Thyroid gland (tissue), 4 donors: ENCODE measurements at places on chromosomes 4 and X. TPM values are rescaled to one million over a fixed set of nuclear protein-coding genes. Genes with fewer than 3 reads are reported as not detected.

The AFF2 gene
- 6.5 TPM for total RNA-seq

The ARSJ gene
- 3.4 TPM for total RNA-seq

The ASB9 gene
- 3.0 TPM for total RNA-seq

The RAI2 gene
- 13.4 TPM for total RNA-seq

The UGT2B17 gene
- total RNA-seq: not detected

GRCh38 chrX:71652405-71652804 lies 14.9 kb upstream of the LOC101059915 start:
- peak; percentile 52 for DNase-seq

DNA sequence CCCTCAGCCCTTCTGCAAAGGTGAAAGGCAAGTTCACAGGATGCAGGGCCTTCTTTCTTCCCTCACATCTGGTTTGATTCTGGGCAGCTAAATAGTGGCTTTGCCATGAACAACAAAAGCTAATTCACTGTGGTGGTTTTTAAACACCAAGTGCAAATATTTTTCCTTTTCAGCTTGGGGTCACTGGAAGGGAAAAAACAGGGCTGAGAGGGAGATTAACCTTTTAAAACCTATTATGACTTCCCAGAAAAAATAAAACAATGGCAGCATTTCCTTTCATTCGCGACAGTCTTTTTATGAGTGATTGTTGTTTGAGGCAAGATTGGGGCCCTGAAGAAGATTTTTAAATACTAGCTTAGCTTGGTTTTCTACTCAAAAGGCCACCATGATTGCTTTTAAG lies 103.7 kb upstream of the SCML1 start:
- DNase-seq: no peak

DNA sequence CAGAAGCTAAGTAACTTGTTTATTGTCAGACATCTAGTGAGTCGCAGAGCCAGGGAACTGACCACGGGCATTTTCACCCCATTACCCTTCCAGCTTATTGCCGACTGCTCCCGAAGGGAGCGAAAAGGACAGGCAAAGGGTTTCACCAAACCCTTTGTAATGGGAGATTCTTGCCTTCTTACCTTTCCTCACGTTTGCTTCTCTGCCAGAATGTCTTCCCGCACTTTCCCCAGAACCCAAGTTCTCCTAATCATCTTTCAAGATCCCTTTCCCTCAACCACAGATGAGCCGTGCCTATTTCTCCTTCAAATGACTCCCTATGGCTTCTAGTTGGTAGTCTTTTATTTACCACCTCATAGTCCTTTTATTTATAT lies 520 bp upstream of the SRP72 start:
- DNase-seq: no peak

DNA sequence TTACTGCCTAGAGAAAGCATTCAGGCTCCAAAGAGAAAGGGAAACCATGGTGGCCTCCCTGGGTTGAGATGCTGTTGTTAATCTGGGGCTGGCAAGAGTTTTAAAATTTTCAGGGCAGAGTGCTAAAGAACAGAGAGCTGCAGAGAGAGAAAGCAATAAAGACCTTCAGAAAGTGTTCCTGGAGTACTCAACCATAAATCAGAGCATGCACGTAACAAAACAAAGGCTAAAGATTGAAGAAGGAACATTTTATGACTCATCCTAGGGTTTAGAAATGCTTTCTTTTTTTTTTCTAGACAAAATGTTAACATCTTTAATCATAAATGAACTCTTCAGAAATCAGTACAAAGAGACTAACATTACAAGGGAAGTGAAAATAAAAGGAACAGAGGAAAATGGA lies 562.3 kb upstream of the NDST4 start:
- DNase-seq: no peak

- DNase-seq: peak; percentile 6
Measured at GRCh38 chr4:84958434-84958833, 8.1 kb downstream of the WDFY3 start.

DNA sequence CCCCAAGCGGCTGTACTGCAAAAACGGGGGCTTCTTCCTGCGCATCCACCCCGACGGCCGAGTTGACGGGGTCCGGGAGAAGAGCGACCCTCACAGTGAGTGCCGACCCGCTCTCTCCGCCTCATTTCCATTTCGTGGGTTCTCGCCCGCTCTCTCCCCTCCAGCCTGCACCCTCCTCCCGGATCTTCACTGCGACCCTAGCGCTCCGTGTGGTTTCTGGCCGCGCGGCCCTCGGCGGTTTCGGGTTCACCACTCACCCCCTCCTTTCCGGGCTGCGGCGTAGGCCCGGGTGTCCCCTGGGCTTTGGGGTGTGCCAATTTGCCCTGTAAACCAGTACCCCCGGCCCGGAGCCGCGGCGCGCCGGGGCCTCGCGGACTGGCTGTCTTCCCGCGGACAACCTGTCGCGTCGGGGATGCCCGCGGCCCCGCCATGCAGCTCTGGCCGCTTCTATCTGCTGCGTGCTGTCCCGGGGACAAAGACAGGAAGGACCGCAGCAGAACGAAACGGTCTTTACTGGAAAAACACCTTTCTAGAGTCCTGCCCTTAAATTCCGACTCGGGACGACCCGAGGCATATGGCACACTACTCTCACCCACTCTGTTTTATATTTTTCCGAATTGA lies 737 bp downstream of the FGF2 start:
- DNase-seq: peak; percentile 29
